Hematopoietic multipotent progenitor cell treated with erythropoietin and hydrocortisone succinate and interleukin-3 and kit ligand, for 6 days (in vitro differentiated cells): ENCODE measurements at places on chromosomes 1 and 21.

DNA sequence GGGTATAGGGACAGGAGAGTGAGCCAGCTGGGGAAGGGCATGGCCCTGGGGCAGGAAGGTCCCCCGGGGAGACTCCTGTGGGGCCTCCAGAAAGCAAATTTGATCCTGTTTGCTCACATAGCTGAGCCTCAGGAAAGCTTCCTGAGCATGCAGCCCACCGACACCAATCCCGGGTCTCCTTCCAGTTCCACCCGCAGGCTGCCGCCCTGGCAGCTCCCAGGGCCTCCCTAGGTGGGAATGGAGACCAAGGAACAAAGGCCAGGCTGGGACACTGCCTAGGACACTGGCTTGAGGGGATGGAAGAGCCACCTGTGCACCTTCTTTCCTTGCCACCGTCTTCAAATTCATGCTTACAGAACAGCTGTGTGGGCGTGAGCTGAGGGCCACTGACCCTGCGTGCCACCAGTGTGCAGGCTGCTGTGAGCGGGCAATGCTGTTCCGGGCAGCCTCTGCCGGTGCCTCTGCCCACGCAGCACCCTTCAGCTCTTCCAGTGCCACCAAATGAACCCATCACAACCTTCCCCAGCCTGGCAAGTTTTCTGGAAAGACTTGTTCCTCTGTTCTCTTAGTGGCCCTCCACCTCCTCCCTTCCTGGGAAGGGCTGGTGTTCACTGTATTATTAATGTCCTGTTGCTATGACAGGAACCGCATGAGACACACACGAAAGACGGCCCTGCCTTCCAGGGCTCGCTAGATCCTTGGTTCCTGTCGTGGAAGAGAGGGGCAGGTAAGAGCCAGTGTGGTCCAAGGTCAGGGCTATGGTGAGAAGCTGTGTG is 53.6 kb downstream of the ACBD3 start:
- no peak for DNase-seq

- DNase-seq: no peak
These were observed 25.8 kb downstream of the SSBP3 start for GRCh38 chr1:54380290-54380882.

- DNase-seq: no peak
These were observed 393 bp downstream of the ELAPOR1 start for GRCh38 chr1:109114342-109114674.

- DNase-seq: no peak
These were observed 33.6 kb downstream of the PRDM16 start for GRCh38 chr1:3102641-3103040.

DNA sequence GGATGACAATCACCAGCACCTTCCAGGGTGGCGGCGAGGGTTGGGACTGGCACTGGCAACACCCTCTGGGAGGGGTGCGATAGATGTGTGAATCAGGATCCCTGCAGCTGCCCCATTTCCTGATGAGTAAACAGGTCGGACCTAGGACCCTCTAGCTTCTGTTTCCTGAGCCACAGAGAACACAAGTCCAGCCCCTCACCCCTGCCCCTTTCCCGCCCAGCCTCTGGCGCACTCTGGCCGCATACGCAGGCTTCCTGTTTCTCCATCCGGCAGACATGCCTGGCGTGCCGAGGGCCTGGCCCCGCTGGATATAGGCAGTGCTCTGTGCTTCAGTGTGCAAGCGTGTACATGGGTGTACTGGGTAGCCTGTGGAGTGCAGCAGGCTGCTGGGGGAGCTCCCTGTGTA is 4.6 kb downstream of the PEAR1 start:
- DNase-seq: peak; percentile 64

DNA sequence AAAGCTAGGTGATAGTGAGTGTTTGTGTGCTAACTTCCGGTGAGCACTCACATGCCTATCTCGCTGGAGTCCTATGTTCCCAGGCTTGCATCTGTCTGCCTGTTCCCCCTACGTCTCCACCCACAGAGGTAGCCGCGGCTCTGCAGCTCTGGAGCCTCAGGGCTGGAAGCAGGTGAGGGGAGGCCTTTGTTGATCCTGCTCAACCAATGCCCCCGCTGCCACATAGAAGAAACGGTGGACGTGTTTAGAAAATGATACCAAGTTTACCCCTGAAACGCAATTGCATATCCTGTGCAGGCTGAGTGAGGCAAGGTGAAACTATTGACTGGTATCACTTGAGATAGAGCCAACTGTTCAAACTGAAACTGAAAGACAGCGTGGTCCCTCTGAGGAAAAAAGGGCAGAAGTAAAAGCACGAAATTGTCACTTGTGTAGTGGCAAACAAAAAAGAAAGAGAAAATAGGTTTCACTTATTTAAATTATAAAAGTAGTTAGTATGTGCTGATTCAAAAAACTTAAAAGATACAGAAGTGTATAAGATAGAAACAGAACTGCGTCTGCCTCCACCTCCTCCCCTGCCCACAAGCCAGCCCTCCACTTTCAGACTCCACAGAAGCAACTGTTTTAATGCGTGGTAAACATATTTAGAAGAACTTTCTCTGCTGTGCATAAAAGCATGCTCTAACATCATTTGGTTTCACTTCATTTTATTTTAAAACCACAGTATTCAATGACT is 38.6 kb upstream of the ETS2 start:
- peak; percentile 72 for DNase-seq

DNA sequence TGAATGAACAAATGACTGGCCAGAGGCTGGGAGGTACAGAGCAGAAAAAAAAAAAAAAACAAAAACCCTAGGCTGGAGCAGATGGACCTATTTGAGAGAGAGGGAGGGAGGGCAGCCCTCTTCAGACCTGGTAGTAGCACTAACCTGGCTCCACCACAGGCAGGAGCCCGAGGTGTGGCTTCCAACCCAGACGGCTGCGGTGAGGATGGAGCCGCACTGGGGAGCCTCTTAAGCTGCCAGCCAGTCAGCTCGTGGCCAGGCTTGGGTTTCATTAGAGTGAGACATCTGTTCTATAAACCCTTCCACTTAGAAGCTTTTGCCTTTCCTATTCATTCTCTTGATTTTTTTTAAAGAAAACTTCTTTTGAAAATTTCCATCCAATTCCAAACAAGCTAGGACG is 16.8 kb downstream of the LGR6 start:
- no peak for DNase-seq

DNA sequence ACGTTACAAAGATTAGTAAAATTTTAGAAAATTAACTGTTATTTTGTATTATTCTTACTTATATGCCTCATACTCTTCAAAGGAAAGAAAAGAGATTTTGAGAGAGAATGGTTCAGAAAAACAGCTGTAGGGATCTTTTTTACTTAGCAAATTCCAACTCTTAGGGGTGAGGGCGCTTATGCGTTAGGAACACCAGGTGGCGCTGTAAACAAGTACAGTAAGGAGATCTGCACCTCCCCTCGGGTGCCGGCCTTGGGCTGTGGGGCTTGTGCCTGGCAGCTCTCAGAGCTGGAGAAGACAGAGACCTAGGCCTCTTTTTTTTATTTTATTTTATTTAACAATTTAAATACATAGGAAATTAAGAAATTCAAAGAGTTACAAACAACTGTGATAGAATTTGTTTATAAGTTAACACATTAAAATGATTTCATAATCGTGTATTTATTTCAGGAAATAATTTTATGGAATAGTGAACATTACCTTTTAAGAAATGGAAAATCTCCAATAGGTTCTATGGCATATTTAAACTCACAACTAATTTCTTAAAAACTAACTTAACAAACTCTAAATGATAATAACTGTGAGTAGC is 32.6 kb downstream of the UTP25 start:
- DNase-seq: peak; percentile 93

DNA sequence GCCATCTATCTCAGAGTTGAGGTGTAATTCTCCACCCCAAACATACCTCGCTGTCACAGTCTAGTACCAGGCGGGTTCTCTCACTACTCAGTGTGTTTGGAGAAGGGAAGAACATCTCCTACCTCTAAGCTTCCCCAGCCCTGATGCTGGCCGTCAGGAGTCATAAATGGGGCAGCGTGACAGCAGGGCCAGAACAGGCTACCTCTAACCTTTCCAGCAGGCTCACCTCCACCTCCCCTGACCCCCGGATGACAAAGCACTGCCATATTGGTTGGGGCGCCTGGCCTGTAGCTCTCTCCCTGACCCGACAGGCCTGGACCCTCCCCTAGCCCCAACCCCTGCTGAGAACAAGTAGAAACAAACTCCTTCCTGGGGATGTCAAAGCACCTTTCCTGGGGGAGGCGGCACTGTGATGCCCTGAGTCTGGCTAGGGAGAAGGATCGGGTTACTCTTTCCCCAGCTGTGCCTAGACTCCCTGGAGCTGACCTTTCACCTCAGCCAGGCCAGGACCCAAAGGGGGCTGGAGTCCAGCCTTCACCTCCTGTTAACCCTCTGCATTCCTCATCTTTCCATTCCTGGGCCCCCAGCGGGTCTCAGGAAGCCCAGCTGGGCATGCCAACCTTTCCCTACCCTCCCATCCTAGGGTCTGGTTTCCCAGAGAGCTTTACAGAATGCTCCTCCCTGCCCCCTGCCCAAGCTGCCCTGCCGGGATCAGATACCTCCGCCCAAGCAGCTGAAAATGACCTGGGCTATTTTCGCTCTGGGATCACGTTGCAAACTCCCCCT is 34.2 kb downstream of the AHDC1 start:
- no peak for DNase-seq

- peak; percentile 97 for DNase-seq
These were observed 5.7 kb downstream of the KRTCAP2 start for GRCh38 chr1:155167166-155168104.

DNA sequence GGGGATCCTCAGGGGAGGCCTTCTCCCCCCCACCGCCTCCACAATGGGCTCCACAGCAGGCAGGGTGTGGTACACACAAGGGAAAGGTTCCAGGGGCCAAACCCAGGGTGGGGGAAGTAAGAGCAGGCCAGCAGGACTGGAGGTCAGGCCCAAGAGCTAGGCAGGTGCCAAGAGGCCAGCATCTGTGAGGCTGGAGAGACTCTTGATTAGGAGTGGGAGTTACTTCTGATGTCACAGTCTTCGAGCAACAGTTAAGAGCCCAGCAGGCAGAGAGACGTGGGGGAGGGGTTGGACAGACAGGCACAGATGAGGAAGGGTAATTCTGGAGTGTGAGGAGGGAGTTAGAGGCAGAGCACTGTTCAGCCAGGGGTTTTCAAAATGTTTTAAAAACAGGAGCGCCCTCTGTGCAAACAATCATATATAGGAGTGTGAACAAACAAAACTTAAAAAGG is 55.8 kb downstream of the SLC9A1 start:
- peak; percentile 82 for DNase-seq

DNA sequence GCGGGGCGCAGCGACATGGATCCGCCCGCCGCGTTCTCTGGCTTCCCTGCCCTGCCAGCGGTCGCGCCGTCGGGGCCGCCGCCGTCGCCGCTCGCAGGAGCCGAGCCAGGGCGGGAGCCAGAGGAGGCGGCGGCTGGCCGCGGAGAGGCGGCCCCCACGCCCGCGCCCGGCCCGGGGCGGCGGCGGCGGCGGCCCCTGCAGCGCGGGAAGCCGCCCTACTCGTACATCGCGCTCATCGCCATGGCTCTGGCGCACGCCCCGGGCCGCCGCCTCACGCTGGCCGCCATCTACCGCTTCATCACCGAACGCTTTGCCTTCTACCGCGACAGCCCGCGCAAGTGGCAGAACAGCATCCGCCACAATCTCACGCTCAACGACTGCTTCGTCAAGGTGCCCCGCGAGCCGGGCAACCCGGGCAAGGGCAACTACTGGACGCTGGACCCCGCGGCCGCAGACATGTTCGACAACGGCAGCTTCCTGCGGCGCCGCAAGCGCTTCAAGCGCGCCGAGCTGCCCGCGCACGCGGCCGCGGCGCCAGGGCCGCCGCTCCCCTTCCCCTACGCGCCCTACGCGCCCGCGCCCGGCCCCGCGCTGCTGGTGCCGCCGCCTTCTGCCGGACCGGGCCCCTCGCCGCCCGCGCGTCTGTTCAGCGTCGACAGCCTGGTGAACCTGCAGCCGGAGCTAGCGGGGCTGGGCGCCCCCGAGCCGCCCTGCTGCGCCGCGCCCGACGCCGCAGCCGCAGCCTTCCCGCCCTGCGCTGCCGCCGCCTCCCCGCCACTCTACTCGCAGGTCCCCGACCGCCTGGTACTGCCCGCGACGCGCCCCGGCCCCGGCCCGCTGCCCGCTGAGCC is 459 bp downstream of the FOXE3 start:
- peak; percentile 28 for DNase-seq

- DNase-seq: no peak
These were observed 20.0 kb downstream of the CEP170 start for GRCh38 chr1:243234978-243235647.

DNA sequence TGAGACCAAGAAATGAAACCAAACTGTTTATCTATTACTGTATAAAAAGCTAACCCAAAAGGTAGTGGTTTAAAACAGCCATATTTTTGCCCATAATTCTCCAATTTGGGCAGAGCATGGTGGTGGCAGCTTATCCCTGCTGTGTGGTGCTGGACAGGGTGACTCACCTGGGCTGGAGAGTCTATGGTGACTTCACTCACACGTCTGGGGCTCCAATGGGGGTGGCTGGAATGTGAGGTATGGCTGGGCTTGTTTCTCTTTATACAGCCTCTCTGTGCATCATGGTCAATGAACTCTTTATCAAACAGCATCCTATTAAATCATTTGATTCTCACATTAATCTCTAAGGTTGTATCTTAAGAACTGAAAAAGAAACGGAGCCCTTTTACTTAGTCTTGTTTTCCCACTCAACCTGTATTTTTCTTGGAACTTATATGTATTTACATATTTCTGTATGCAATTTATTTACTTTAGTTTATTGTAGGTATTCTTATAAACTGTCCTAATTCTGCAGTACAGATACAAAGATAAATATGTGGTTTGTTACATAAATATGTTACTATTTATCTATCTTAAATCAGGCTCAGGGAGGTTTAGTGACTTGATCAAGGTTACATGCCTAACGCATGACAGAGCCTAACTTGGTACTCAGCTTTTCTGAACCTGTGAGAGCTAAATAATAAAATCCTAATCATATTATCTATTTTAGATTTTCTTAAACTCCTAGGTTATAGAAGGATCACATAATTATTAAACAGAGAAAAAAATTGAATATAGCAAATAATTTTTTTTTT is 37.5 kb upstream of the WLS start:
- DNase-seq: no peak

DNA sequence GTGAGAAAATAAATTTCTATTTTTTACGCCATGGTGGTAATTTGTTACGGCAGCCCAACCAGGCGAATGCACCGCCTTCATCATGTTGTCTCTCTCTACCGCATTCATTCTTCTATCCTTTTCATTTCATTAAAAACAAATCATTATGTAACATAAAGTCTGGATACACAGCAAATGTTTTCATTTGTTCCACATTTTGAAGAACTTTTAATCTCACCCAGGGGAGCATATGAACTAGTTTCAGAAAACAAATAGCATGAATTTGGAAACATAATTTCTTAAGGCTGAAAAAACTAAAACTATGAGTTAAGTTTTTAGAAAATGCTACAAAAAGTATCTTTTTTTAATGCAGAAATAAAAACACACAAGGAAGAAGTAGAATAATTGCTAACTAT is 11.2 kb upstream of the OR2B11 start:
- no peak for DNase-seq

GRCh38 chr1:79714664-79715063 is 708.1 kb upstream of the ADGRL4 start:
- no peak for DNase-seq
